ENCODE measurements at places on chromosomes 2 and 18. TPM values are rescaled to one million over a fixed set of nuclear protein-coding genes. Genes with fewer than 3 reads are reported as not detected.

The HOXD1 gene
- 0.48 TPM for total RNA-seq

The TTC32 gene
- 46.7 TPM for total RNA-seq

The METTL5 gene
- total RNA-seq = 29.1 TPM

The IL36RN gene
- total RNA-seq = 6.0 TPM

The LYPD6B gene
- total RNA-seq = 4.3 TPM

The SERPINB12 gene
- 0.96 TPM for total RNA-seq

The KRTCAP3 gene
- total RNA-seq = not detected

The CIDEA gene
- not detected for total RNA-seq

Data from umbilical cord (tissue), 2 donors.